ENCODE measurements at places on chromosomes 11 and 22. TPM values are rescaled to one million over a fixed set of nuclear protein-coding genes. Genes with fewer than 3 reads are reported as not detected.

PTGDR2 gene
- 0.12 TPM for total RNA-seq

ZNF143 gene
- total RNA-seq, result 26.5 TPM

NAV2 gene
- total RNA-seq, result 0.14 TPM

CALCA gene
- total RNA-seq, result 0.28 TPM

CBLIF gene
- total RNA-seq, result not detected

TMEM191B gene
- 1.7 TPM for total RNA-seq

APOBEC3A gene
- not detected for total RNA-seq

ZFPL1 gene
- total RNA-seq, result 27.4 TPM

OR52A5 gene
- not detected for total RNA-seq

OSM gene
- 47.9 TPM for total RNA-seq

PIWIL4 gene
- 0.16 TPM for total RNA-seq

TBX1 gene
- total RNA-seq, result not detected

TESMIN gene
- total RNA-seq, result 2.2 TPM

MS4A6A gene
- not detected for total RNA-seq

FAM227A gene
- total RNA-seq, result 0.35 TPM

OR4D11 gene
- total RNA-seq, result not detected

SHISA8 gene
- 0.68 TPM for total RNA-seq

CD44 gene
- 380 TPM for total RNA-seq

OR51B5 gene
- total RNA-seq, result not detected

OR52A1 gene
- total RNA-seq, result not detected

PGM2L1 gene
- total RNA-seq, result 10.3 TPM

NUP98 gene
- 115 TPM for total RNA-seq

ACCS gene
- 4.9 TPM for total RNA-seq

OR8G1 gene
- total RNA-seq, result not detected

TPP1 gene
- 30.7 TPM for total RNA-seq

GTF2H1 gene
- total RNA-seq, result 61.1 TPM

KCNJ4 gene
- not detected for total RNA-seq

BANF1 gene
- 277 TPM for total RNA-seq
